DND-41 (cell line): ENCODE measurements at places on chromosomes 12 and 14.

- no peak for DNase-seq
- no peaks in the 10 kb centered on the region for H3K27me3 ChIP-seq
- no peak overlapping the region for H3K27ac ChIP-seq
- peaks cover 46% of the 10 kb centered on the region for H3K4me1 ChIP-seq
- H3K36me3 ChIP-seq = no peaks in the 10 kb centered on the region; the same call in 1 of the 2 replicates
- H3K4me3 ChIP-seq = no peak overlapping the region
Observed at GRCh38 chr12:111408686-111409402, 3.1 kb downstream of the SH2B3 start.

- H3K27me3 ChIP-seq = no peaks in the 10 kb centered on the region
- no peaks in the 10 kb centered on the region for H3K36me3 ChIP-seq
- H3K27ac ChIP-seq = no peak overlapping the region
- no peak overlapping the region for H3K4me3 ChIP-seq
Observed at GRCh38 chr14:29521526-29522137, 406.0 kb downstream of the PRKD1 start.

- DNase-seq = no peak
- H3K36me3 ChIP-seq = no peaks in the 10 kb centered on the region
- H3K27ac ChIP-seq = no peak overlapping the region
- H3K27me3 ChIP-seq = no peaks in the 10 kb centered on the region
Observed at GRCh38 chr14:33126433-33126832, 187.8 kb downstream of the NPAS3 start.

GRCh38 chr14:101235335-101236103, 325.8 kb upstream of the DIO3 start:
- peaks cover 31% of the 10 kb centered on the region for H3K4me1 ChIP-seq
- H3K4me3 ChIP-seq = no peak overlapping the region
- H3K27me3 ChIP-seq = peaks cover 8% of the 10 kb centered on the region

GRCh38 chr14:96867634-96868033, 70.5 kb downstream of the VRK1 start:
- no peak for DNase-seq
- H3K36me3 ChIP-seq = peaks cover 86% of the 10 kb centered on the region
- H3K4me3 ChIP-seq = no peak overlapping the region
- no peak overlapping the region for H3K27ac ChIP-seq
- H3K4me1 ChIP-seq = no peaks in the 10 kb centered on the region

- H3K27me3 ChIP-seq = no peaks in the 10 kb centered on the region
- H3K4me3 ChIP-seq = no peak overlapping the region
- H3K27ac ChIP-seq = no peak overlapping the region
- DNase-seq = peak; percentile 40
- H3K36me3 ChIP-seq = peaks cover 94% of the 10 kb centered on the region
Observed at GRCh38 chr12:3658327-3659163, 94.4 kb downstream of the CRACR2A start.

- DNase-seq = no peak
- H3K27ac ChIP-seq = peak overlapping the region; percentile 92
- peaks cover 23% of the 10 kb centered on the region for H3K4me1 ChIP-seq
Observed at GRCh38 chr14:104676694-104677511, 12.5 kb upstream of the INF2 start.

DNA sequence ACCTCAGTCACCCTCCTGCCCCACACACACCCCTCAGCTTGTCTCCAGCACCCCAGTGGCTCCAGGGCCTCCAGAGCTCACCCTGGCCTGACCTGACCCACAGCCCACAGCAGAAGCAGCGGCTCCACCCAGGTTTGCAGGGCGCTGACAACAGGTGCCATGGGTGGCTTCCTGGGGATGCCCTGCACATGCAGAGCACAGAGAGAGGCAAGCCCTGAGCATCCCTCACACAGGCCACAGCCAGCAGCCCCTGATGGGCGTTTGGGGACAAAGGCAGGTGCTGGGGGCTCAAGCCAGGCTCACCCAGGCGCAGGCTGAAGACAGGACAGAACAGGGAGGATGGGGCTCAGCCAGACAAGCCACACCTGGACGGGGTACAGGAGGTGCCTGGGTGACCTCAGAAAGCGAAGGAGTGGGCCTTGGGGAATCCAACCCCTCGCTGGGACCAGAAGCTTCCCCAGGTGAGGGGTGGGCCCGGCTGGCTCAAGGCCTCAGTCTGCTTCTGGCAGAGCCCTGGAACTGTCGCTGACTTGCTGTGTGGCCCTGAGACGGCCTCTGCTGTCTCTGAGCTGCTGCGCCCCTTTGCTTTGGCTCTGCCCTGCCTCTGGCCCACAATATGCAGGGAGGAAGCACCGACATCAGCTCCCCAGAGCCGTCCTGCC, 10.6 kb downstream of the ARL6IP4 start:
- H3K27ac ChIP-seq = no peak overlapping the region
- DNase-seq = no peak
- H3K4me1 ChIP-seq = no peaks in the 10 kb centered on the region
- no peak overlapping the region for H3K4me3 ChIP-seq
- no peaks in the 10 kb centered on the region for H3K36me3 ChIP-seq
- H3K27me3 ChIP-seq = no peaks in the 10 kb centered on the region

- DNase-seq = no peak
- H3K27me3 ChIP-seq = no peaks in the 10 kb centered on the region
- H3K4me3 ChIP-seq = no peak overlapping the region
- no peaks in the 10 kb centered on the region for H3K36me3 ChIP-seq
Observed at GRCh38 chr12:24748326-24748725, 200.6 kb downstream of the BCAT1 start.

DNA sequence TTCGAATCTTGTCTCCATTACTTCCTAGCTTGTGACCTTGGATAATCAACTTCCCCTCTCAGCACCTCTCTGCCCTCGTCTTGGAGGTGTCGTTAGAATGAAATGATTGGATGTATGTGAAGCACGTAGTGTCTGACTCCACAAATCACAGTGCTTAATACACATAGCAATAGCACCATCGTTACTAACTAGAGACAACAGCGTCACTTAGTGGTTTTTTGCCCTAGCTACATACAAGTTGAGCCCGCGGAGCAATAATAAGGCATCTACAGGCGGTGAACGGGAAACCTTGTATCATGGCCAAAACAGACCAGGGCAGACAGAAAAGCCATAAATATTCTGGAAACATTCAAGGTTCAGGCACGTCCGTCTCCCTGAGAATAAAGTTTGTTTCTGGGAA, 154.9 kb downstream of the ASCL4 start:
- no peak overlapping the region for H3K4me3 ChIP-seq
- peaks cover 3% of the 10 kb centered on the region for H3K27me3 ChIP-seq
- no peaks in the 10 kb centered on the region for H3K4me1 ChIP-seq
- no peak overlapping the region for H3K27ac ChIP-seq
- no peak for DNase-seq

- no peak overlapping the region for H3K4me3 ChIP-seq
- no peak for DNase-seq
- no peaks in the 10 kb centered on the region for H3K27me3 ChIP-seq
- peaks cover 83% of the 10 kb centered on the region for H3K36me3 ChIP-seq
- H3K4me1 ChIP-seq = no peaks in the 10 kb centered on the region; the same call in 1 of the 2 replicates
Observed at GRCh38 chr12:120719072-120719471, 6.6 kb upstream of the ACADS start.

DNA sequence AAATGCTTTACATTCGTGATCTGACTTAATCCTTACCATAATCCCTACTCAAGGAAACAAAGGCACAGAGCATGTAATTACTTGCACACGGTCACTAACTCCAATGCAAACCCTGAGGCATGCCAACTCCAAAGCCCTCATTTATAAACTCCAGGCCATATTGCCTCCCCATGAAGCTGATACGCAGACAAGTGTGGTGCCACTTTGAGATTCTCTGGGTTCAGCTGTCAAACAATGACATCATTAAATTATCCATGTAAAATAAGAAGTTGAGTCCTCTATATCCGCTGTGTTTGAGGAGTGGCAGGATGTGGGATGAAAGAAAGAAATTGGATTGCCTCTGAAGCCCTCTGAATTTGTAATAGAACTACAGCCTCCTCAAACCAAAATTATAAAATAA, 62.8 kb downstream of the ANO4 start:
- DNase-seq = no peak
- peaks cover 3% of the 10 kb centered on the region for H3K27me3 ChIP-seq
- no peaks in the 10 kb centered on the region for H3K4me1 ChIP-seq
- H3K4me3 ChIP-seq = no peak overlapping the region
- no peak overlapping the region for H3K27ac ChIP-seq
- H3K36me3 ChIP-seq = no peaks in the 10 kb centered on the region

GRCh38 chr14:90903101-90903500, 86.9 kb upstream of the TTC7B start:
- H3K36me3 ChIP-seq = peaks cover 9% of the 10 kb centered on the region; the same call in 1 of the 2 replicates
- peak; percentile 66 for DNase-seq
- H3K27me3 ChIP-seq = no peaks in the 10 kb centered on the region
- no peaks in the 10 kb centered on the region for H3K4me1 ChIP-seq
- H3K4me3 ChIP-seq = no peak overlapping the region

GRCh38 chr12:53196486-53196885, 10.6 kb downstream of the ITGB7 start:
- H3K4me1 ChIP-seq = peaks cover 5% of the 10 kb centered on the region; the same call in 1 of the 2 replicates
- H3K27me3 ChIP-seq = no peaks in the 10 kb centered on the region
- H3K36me3 ChIP-seq = 0 out of 2 replicates have a peak, but pooled peaks cover 3% of the 10 kb centered on the region
- no peak overlapping the region for H3K4me3 ChIP-seq
- H3K27ac ChIP-seq = no peak overlapping the region

DNA sequence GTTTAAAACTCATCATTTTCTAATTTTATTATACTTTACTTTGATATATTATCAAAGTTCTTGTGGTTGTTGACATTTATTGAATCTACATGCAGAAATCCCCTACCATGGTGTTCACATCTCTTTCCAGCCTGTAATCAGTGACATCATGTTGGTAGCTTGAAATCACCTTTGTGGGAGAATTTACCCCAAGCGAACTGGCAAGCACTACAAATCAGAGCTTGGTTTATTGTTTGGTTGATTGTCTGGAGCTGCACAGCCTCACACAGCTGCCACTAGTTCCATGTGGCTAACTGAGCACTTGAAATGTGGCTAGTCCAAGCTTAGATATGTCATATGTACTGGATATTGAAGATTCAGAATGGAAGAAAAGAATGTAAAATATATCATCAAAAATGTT, 15.4 kb upstream of the KRT5 start:
- no peaks in the 10 kb centered on the region for H3K4me1 ChIP-seq
- peaks cover 3% of the 10 kb centered on the region for H3K27me3 ChIP-seq
- no peak for DNase-seq
- no peak overlapping the region for H3K27ac ChIP-seq
- H3K4me3 ChIP-seq = no peak overlapping the region

DNA sequence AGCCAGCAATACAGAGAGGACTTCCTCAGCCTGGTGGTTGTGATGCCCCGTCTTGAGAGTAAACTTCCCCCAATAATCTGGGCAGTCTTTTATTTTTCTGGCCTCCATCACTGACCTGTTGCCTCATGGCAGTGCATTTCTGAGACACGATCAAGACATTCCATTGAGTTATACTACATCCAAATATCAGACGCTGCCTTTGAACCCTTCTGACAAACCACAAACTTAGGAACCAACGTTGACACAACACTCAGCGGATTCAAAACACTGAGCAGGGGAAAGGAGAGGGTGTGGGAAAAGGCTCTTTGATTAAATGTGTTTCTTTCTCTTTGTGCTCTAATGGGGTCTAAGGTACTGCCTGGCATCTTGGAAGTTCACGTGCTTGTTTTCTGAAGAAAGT, 100.7 kb upstream of the TBX5 start:
- H3K4me1 ChIP-seq = no peaks in the 10 kb centered on the region
- no peaks in the 10 kb centered on the region for H3K36me3 ChIP-seq
- H3K27me3 ChIP-seq = peaks cover 2% of the 10 kb centered on the region
- DNase-seq = no peak

DNA sequence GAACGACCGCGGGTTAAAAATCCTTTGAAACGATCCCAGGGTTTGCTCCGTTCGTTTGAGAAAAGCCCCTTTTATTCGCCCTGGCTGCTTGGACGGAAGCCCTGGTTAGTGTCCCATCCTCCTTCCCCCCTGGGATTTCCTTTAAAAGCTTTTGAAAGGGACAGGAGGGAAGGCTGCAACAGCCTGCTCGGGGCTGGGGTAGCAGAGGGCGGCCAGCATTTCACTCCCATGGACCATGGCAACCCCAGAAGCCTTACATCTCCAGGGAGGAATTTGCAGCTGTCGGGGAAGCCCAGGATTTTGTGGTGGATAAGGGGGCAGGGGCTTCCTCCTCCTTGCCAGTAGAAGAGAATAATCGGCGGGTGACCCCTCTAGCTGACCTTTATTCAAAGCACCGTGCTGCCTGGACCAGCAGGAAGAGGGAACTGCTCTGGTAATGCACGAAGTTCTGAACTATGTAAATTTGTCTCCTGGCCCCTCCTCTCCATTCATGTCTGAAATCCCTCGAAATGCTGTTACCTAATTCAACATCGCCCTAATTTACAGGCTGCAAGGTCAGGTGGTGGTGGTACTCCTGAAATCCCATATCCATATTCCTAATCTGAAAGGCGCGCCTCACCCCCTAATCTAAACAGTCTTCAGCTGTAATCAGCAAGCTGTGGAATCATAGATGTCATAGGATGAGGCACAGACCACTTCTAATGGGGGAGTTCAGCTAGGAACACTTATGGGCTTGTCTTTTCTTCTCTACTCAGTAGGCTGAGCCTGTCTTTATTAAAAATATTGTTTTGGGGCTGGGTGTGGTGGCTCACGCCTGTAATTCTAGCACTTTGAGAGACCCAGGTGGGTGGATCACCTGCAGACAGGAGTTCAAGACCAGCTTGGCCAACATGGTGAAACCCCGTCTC, 1.0 kb upstream of the CLIP1 start:
- peaks cover 27% of the 10 kb centered on the region for H3K4me1 ChIP-seq
- peak overlapping the region; percentile 43; the same call in 1 of the 2 replicates for H3K27ac ChIP-seq
- DNase-seq = no peak
- peak overlapping the region; percentile 97 for H3K4me3 ChIP-seq
- H3K27me3 ChIP-seq = no peaks in the 10 kb centered on the region

DNA sequence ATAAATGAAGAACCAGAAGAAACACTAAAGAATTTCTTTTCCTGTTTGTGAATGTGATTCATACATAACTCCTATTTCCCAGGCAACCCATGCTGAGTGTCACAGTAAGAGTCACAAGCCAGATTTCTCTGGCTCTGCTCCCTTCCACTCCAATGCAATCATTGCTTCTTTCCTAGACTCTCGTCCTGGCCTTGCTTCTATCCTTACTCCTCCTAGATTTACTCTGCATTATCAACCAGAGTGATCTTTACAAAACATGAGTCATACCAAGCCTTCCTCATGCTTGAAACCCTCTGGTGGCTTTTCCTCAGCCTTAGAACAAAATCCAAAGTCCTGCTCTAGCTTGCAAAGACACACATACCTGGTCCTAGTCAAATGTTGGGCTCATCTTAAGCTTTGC, 13.3 kb downstream of the IL22 start:
- no peaks in the 10 kb centered on the region for H3K27me3 ChIP-seq
- no peak for DNase-seq
- no peaks in the 10 kb centered on the region for H3K36me3 ChIP-seq
- H3K4me3 ChIP-seq = no peak overlapping the region
- H3K27ac ChIP-seq = peak overlapping the region; percentile 69

DNA sequence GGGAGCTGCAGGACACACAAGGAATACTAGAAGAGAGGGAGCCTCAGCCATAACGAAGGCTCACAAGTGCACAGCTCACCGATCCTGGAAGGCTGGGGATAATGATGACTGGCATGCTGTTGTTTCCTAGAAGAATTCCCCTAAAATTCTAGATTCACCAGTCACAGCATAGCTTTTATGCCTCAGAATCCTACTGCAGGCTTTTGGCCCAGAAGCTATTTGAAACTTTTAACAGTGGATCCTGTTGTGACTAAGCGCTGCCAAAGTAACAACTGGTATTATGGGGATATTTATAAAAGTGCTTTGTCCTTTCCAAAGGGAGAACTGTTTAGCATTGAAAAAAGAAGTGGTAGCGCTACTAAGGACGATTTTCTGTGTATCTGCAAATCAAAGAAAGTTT, 214.1 kb upstream of the PELI2 start:
- H3K27me3 ChIP-seq = no peaks in the 10 kb centered on the region
- H3K27ac ChIP-seq = no peak overlapping the region
- no peaks in the 10 kb centered on the region for H3K36me3 ChIP-seq
- DNase-seq = no peak
- no peak overlapping the region for H3K4me3 ChIP-seq
